ENCODE measurements at places on chromosomes 2 and 18.

DNA sequence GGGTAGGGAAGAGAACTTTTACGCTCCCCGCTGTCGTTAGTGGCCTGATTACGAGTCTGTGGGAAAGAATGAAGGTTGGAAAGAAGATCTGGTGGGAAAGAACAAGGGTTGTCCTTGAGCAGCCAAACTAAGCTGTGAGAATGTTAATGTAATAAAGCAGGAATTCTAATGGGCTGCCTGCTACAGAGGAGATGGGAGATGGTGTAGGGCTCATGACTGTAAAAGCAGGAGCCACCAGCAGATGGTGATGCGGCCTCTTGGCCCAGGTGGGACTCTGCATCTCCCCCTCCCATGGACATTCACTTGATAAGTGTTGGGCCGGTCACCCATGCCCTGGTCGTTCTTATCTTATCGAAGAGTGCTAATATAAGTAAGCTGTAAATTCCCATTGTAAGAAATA, 150.0 kb downstream of the NEDD4L start:
- no peak for DNase-seq

DNA sequence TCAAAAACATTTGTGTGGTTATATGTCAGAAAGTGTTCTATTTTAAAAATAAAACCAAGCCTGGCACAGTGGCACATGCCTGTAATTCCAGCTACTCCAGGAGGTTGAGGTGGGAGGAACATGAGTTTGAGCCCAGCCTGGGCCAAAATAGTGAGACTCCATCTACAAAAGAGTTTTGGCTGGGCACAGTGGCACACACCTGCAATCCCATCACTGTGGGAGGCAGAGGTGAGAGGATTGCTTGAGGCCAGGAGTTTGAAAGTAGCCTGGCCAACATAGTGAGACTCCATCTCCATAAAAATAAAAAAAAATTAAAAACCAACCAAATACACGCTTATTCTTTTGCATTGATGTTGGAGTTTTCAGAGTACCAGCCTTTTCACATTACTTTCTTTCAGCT, 9.6 kb downstream of the ANKRD12 start:
- no peak for DNase-seq

DNA sequence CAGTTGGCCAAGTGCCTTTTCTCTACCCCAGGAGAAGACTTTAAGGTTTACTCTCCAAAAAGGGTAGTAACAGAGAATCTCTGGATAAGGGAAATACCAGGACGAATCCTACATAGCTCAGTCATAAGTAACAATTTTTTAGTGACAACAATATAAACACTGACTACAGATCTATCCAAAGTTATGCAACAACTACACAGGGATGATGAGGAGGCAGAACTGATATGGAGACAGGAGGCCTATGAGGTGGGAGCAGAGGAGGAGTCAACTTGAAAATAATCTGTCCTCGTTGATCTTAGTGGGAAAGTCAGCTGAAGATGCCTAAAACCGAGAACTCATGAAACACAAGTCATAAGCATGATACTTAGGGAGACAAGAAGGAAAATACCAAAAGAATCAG, 40.2 kb downstream of the SLC35F5 start:
- DNase-seq = no peak

GRCh38 chr2:158955842-158956365, 12.5 kb upstream of the TANC1 start:
- DNase-seq = no peak

DNA sequence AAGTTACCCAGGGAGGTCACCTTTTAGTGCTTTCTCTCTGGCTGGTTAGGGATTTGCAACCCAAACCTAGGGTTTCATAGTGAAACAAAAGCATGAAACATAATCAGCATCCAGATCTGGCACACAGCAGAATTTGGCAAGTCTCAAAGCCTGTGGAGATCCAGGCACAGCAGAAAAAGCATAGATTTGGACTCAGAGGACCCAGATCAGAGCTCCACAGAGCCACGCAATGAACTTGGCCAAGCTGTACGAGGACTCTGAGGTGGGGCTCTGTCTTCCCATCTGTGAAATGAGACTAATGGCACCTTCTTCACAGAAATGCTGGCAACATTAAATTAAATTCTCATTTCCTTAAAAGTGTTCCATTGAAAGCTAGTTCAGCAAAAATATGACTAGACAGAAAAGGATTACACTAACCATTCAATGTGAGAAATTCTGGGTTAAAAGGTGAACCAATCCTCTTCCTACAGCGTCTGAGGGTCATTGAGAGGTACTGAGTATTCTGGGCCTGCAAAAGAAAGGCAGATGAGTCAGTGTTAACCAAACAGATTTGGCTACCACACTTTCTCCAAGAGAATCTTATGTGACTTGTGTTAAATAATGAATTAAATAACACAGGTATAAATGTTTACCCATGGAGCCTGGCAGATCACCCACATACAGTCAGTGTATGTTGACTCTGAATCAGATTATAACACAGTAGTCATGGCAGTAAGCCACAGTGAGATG, 266.3 kb downstream of the MREG start:
- no peak for DNase-seq

GRCh38 chr2:144268036-144268678, 251.8 kb downstream of the ZEB2 start:
- DNase-seq = no peak

GRCh38 chr2:203559641-203560040, 24.5 kb upstream of the RAPH1 start:
- DNase-seq = no peak

DNA sequence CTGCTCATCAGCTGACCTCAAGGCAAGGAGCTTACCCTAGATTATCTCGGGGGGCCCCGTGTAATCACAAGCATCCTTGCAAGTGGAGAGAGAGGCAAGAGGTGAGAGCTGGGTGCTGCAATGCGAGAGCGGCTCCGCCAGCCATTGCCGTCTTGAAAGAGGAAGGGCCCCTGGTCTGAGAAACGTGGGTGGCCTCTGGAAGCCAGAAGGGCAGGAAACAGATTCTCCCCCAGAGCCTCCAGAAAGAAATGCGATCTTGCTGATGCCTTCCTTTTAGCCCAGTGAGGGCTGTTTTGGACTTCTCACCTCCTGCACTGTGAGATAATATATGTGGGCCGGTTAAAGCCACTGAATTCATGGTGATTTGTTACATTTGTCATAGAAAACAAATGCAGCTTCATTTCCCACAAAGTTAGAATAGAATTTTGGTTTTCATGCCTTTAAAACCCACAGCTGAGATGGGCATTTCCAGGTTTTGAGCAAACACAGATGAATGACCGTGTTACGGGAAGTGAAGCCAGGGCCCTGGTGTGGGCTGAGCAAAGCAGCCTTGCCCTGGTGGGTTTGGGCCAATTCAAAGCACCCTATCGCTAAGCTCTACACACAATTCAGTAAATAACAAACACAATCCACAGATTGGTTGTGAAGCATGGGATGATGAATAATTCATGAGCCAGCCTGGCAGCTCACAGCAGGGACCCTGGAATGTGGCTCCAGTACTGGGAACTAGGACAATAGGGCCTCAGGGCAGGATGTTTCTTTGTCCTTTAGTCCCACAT, 319.9 kb upstream of the HS6ST1 start:
- no peak for DNase-seq

- DNase-seq = no peak
Measured at GRCh38 chr2:72115110-72116080, 32.3 kb downstream of the CYP26B1 start.

DNA sequence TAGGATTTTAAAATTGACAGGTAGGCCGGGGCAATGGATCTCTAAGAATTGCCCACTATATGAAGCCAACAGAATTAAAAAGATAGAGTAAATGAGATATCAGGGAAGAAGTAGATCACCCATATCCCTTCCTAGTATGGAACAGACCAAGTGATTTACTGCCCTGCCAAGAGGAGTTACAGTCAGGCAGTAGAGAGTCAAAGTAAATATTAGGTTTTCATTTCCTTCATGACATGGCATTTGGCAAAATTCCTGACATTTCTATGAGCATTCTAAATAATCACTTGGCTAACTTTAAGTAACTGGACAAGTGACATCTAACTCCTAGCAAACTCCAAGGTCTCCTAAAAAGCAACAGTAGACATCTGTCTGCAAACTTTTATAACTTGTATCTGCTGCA, 33.5 kb downstream of the GALNT5 start:
- no peak for DNase-seq

GRCh38 chr2:9255416-9255815, 48.8 kb downstream of the ASAP2 start:
- no peak for DNase-seq

- no peak for DNase-seq
Measured at GRCh38 chr2:151973901-151974199, 125.0 kb downstream of the CACNB4 start.

DNA sequence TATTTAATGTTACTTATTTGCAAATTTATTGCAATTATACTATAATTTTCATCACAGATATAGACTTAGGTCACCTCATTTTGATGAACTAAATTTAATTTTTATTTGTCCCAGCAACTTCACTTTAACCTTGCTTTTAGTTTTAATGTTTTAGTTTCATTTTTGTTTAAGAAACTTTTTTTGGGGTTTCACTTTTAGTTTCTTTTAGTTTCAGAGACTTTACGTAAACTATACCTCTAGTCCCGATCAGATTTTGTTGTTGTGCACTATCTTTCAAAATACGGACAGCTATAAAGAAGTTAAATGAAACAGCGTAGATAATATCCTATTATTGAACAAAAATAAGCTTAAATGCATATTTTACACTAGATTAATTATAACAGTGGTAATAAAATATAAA, 460.5 kb downstream of the ERBB4 start:
- DNase-seq = no peak

- no peak for DNase-seq
Measured at GRCh38 chr2:193368615-193369014, 1173.9 kb upstream of the TMEFF2 start.

- no peak for DNase-seq
Measured at GRCh38 chr2:207506426-207506825, 23.3 kb upstream of the CREB1 start.

DNA sequence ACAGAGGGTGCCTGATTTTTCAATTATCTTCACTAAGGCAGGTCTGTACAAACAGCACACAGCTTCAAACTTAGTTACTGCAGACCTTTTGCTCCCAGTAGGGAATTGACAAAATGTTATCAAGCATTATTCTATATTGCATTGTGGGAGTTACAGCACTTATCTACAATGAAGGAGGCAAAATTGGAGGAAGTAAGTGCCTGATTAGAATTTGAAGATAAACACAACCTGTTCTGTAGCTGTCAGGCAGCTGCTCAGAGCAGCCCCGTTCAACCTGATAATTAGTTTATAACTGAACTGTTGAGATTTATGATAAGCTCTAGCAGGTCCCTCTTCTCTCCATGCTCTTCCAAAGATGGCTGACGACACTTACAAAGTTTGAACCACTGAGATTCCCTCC, 364.4 kb upstream of the CYRIA start:
- no peak for DNase-seq
